Tibial artery (tissue), 4 donors: ENCODE measurements at places on chromosomes 3 and 15.

- DNase-seq = no peak
Observed at GRCh38 chr3:23038471-23038870, 164.7 kb upstream of the UBE2E2 start.

- no peak for DNase-seq
Observed at GRCh38 chr3:43372809-43373559, 86.6 kb downstream of the SNRK start.

GRCh38 chr3:115862099-115862498, 238.8 kb downstream of the GAP43 start:
- no peak for DNase-seq

DNA sequence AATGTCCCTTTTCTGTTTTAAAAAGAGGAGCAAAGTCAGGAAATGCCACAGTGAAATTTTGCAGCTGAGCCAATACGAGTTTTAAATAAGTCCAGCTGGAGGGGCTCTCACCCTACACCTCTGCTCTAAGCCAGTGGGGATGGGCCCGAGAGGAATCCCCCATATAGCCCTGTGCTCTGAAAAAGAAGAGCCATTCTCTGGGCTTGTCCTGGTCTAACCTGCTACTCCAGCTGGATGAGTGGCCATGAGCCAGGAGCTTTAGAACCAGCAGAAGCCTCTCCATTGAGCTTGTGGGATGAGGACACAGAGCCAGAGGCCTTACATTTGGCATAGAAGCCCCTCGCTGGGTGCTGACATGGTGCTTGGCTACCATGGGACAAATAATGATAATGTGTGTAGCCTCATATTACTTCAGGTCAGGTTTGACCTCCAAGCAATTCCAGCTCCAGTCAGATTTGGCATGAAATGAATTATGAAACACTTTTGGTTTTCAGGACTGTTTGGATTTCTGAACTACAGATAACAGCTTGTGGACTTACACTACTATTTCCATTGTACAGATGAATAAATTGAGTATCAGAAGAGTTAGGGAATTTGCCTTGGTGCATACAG, 172.4 kb downstream of the CHST2 start:
- DNase-seq = no peak

DNA sequence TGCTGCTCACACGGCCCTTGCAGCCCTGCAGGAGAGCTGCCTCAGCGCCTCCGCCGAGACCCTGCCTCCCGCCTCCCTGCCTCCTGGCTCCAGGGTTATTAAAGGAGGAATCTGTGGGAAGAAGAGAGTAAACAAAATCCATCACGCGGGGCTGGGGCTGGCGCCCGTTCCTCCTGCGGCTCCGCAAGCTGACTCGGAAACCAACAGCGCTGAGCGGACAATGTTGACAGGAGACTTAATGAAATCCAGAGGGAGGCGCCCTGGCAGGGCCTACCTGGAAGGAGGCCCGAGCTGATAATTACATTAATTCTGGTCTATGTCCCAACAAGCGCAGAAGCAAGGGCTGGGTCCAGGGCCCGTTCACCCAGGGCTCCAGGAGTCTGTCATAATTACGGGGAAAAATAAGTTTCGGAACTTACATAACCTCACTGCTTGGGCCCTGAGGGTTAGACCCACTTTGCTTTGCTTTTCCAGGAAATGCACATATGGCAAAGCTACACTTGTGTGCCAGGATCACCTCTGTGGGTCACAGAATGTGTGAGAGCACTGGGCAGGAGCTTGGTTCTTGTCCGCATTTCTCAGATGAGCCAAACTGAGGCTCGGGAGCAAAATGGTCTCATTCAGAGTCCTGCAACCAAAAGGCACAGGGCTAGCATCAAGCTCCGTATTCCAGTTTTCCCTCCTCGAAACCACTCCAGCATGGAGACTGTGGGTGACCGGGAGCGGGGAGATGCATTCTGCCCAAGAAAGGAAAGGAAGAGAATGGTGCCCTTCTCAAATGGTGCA, 43.8 kb upstream of the SLC6A6 start:
- DNase-seq = peak; percentile 76

DNA sequence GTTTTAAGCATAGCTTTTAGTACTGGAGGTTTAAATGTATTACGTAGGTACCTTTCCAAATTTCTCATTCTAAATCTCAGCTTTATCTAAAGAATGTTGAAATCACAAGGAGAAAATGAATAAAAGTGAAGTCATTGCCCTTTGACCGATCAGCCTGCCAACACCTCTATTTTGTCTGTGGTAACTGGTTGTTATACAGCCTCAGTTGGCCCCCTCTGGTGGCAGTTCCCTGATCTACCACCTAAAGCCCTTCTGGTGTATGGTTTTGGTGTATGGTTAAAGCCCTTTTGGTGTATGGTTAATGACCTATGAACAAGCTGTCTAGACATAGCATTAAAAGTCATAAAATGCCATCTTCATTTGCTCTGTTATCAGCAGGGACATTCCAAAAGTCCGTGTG, 378.2 kb upstream of the AZI2 start:
- DNase-seq = peak; percentile 65

- DNase-seq = no peak
Observed at GRCh38 chr3:178054471-178054870, 481.8 kb upstream of the KCNMB2 start.
